ENCODE measurements at places on chromosomes 7 and 10.

GRCh38 chr10:131753336-131753735, 147.5 kb upstream of the PPP2R2D start:
- no peak for DNase-seq

- DNase-seq, result no peak
Observed at GRCh38 chr7:2582006-2582735, 23.4 kb downstream of the IQCE start.

DNA sequence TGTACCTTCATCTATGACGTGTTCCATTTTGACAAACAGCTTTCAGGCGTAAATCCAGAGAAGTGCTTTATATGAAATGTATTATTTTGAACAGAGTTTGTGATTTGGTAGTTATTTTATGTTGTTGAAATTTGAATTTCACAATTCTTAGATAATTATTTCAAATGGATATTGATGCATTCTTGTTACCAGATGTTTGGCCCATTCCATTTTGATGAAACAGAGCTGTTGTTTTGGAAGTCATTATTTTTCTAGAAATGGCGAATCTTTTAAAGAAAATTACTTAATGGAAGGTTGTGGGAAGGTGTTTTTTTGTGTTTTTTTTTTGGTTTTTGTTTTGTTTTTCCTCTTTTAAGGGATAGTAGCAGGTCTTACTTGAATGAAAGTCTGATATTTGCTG, 2.4 kb downstream of the OTUD1 start:
- no peak for DNase-seq

GRCh38 chr7:69402696-69403095, 195.6 kb upstream of the AUTS2 start:
- no peak for DNase-seq

DNA sequence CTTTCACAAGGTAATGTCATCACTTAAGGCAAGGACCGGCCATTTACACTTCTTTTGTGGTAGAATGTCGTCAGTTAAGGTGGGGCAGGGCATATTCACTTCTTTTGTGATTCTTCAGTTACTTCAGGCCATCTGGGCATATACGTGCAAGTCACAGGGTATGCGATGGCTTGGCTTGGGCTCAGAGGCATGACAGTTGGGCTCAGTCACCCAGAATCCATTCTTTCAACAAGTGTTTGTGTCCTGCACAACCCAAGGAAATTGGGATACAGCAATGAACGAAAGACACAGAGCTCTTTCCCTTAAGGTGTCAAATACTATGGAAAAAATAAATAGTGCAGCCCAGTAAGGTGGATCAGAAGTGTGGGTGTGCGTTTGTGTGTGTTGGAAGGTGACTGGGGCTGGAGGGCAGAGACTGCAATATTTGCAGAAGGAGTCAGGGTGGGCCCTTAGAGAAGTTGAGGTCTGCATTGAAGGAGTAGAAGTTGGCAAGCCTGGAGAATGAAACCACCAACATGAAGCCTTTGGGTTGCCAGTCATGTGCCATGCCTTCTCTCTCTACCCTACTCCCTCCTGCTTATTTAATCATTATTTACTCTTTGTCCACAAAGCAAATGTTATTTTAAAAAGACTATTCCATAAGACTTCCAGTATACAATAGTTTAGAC, 222.8 kb upstream of the PRKCQ start:
- no peak for DNase-seq

- DNase-seq, result no peak
Observed at GRCh38 chr7:135942614-135943013, 34.5 kb downstream of the MTPN start.

DNA sequence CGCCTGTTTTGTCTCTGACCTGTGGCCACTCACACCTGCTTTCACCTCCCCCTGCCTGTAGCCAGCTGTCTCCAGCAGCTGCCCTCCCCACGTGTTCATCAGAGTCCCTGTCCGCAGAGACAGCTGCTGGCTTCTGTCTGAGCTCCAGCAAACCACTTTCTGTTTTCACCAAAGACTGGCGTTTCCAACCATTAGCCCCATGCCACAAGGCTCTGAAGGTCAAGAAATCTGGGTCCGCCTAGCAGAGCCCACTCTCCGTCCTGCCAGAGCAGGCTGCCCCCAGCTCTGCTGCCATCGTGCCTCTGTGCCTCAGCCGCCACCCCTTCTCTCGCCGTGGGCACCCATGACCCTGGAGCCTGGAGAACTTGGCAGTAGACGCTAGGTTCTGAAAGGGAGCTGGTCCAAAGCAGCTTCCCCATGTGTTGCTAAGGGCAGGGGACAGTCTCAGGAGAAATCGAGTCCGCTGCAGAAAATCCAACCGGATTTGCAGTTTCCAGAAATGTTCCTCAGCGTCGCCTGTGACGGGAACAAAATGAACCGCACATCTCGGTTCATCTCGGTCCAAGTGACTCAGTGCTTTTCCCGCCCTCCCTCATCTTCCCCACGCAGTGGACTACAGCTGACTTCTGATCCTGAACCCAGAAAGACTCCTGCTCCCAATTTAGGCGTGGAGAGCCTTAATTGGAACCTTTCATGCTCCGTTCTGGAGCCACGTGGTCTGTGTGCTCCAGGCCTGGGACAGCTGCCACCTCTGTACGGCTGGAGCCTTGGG, 28.0 kb downstream of the TMEM120A start:
- no peak for DNase-seq

- peak; percentile 74 for DNase-seq
Observed at GRCh38 chr10:71713135-71714030, 6.2 kb downstream of the C10orf105 start.
